ENCODE measurements at places on chromosomes 3 and 15.

- DNase-seq = no peak
Observed at GRCh38 chr3:14562121-14562890, 22.2 kb upstream of the GRIP2 start.

DNA sequence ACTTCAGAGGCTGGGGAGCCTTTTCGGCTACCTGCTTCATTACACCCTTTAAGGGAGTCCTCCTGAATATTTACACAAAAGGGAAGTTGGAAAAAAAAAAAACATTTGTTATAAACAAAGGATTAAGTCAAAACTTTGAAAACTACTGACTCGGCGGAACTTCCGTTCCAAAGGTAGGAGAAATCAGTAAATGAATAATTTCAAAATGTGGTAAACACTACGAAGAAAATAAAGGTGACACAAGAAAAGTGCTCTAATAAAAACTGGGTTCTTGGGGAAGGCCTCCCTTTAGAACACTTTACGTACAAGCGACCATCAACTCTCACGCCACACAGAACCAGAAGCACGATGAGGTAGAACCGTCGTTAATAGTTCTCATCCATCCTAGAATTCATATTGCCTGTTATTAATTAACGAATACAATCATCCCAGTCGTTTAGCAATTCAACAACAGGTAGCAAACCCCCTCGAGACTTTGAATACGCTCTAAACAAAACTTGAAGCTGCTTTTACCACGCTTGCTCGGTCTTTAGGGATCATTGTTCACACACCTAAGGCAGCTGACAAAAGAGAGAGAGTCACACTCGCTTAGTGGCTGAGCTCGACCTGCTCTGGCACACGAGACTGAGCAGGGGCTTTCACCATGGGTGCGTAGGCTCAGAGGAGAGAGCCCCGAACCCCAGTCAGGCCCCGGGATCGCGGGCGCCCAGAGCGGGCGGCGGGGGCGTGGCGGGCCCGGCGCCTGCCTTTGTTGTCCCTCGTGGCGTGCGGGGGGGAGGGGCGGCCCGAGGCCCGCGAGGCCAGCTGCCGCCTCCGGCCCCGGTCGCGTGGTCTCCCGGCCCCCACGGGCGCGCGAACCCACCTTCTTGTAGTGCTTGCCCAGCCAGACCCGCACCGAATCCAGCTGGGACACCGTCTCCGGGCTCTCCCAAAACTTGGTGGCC is 680 bp downstream of the SMARCC1 start:
- DNase-seq = peak; percentile 63

DNA sequence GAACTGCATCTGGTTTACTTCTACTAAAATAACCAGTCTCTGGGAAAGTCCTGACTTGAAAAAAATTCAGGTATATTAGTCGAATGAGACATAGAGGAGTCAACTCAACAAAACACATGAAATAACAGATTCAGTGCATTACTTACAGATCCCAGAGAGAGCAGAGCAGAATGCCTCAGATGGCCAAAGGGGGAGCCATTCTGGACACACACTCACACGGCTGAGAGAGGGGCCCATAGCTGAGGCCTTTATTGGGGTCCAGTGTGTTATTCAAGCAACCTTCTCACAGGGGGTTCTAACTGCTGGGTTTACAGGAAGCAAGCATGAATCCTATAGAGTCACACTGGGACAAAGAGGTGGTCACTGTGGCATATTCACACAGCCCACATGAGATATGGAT is 135.1 kb upstream of the SNRPN start:
- no peak for DNase-seq

DNA sequence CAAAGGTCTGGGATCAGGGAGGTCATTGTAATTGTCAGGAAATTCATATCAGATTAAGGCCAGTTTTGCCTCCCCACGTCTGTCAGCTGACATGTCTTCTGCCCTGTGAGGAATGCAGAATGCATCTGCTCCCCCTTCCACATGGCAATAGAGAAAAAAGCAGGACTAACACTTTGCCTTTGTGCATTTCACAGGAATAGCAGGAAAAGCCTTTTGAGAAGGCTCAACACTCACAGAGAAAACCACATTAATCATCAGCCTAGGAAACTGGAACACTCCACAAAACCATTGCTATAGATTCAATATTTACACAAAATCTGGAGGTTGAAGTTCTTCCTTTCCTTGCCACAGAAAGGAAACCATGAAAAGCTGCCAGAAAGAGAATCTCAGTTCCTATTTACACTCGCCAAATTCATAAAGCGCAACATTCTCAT is 165.2 kb upstream of the HES1 start:
- DNase-seq = no peak

DNA sequence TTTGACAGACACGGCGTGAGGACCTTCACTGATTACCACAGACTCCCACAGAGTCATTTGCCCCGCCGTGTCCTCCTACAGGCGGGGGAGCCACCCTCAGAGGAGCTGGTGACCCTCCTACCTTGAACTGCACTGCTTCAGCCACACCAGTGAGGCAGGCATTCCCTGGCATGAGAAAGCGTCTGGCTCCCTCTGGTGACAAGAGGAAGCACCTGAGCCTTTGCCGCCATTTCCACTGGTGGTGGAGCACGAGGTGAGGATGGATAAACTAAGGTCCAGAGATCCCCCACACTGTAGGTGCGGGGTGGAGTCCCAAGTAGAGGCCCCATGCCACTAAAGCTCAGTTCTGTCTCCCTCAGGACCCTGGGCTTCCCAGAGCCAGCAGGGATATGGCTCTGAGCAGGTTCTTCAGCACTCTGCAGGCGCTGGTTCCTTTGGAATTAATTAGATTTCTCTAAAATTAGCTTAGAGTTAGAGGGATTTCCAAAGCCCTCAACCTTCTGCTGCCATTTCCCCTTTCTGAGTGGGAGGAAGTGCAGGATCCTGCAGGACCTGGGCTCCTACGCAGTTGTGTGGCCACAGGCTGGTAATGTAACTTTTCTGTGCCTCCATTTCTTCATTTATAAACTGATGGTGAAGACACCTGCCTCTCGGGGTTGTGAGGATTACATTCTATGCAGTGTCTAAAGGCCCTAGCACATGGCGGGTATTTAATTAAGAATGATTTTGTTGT is 224.0 kb downstream of the SLCO3A1 start:
- DNase-seq = peak; percentile 40

DNA sequence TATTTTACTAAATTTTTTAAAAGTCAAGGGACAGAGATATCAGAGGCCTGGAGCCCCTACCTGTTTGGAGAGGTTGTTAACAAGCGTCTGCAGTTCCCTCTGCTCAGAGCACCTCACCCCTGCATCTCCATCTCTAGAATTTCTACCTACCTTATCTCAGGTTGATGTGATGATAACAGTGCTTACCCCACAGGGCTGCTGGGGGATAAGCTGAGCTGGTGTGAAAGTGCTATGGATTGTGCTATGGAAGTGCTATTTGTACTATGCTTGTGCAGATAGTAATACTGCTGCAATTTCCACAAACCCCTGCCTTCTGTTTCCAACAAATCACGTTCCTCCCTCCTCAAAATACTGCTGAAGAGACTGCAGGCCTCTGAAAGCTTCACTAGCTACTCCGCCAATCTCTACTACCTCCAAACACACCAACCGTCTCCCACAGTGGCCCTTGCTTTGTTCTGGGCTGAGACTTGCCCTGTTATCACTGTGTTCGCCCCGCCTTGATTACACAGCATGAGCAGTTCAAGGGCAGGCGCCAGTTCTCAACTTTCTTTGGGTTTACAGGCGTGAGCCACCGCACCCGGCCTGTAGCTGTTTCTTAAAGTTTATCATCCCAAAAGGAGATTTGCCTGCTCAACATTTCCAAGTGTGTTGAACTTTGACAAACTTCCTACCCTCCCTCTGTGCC is 28.4 kb upstream of the PARL start:
- DNase-seq = no peak

DNA sequence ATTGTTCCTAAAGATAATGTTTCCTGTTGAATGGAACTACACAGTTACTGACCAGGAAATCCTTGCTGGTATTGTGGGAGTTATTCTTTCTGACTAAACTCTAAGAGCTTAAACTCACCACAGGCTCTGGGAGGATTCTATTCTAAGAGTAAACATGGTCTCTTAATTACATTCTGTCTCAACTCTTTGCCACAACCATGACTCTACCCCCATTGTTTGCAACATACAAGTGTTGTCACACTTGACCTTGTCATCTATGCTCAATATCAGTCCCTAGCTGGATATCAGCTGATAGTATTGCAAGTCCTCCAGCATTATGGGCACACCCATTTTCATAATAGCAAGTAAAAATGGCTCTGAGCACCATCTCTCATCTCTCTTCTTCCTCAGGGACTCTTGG is 29.6 kb upstream of the SECISBP2L start:
- DNase-seq = no peak

DNA sequence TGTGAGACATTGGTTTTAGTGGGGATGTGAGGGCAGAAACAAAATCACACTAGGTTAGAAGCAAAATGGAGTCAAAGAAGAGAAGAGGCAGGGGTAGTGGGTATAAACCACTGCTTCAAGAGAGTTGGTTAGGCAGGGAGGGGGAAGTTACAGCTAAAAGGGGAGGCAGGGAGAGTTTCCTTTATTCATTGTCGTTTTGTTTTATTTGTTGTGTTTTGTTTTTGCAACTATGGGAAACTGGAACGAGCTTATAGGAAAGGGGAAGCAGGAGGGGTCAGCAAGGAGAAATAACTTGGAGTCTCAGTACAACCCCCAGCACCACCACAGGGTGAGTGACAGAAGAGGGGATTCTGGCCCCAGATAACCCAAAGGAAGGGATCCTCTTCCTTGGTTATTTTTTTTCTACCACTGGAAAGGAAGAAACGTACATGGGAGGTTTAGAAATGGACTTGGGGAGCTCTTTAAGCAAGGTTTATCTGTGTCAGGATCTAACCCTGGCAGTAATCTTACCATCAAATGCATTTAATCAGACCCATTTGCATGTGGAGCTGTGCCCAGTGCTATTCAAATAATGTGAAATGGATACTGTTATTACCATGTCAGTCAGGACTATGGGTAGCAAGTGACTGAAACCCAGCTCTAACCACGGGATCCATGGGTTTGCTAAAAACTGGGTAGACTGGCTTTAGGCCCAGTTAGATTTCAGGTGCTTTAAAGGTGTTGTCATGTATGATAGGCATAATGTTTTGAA is 68.7 kb downstream of the CCNL1 start:
- DNase-seq = no peak

DNA sequence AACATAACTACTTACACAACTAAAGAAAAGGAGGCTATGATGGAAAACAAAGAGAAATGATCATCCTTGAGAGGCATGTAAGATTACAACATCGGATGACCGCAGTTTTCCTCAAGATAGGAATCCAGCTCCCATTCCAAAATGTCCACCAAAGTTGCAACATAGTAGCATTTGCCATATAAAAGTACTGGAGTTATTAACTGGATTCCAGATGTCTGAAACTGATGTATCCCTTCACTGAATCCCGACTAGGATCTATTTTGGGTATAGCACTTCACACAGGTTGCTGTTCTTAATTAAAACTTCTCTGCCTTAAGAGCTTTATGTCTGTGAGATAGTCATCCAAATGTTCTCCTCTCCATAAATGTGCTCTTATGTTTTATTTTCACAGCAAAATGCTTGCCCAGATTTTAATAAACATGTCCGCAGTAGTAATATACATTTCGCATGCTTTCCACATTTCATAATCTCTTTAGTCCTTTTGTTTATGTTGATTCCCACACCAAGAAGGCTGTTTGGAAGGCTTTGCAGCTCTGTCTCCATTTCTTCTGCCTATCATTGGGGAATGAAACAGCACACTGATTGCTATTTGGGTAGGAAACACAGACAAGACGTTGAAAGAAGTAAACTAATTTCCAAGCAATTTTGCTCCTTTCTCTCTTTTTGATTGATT is 716.5 kb upstream of the CFAP20DC start:
- no peak for DNase-seq

DNA sequence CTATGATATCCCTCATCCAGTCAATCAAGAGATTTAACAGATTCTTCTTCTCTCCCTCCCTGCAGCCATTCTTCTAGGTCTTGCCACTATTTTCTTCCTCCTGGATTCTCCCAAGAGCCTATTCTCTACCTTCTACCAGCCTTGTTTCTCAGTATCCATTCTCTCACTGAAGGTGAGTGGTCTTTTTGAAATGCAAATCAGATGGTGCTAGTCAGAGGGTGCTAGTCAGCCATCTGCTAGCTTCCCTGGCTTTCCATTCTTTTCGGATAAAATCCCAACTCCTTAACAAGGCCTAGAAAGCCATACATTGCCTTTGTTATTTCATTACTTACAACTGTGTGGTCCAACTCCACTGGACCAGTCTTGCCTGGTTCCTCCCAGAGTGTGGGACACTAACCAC is 734.3 kb upstream of the CFAP20DC start:
- DNase-seq = no peak

DNA sequence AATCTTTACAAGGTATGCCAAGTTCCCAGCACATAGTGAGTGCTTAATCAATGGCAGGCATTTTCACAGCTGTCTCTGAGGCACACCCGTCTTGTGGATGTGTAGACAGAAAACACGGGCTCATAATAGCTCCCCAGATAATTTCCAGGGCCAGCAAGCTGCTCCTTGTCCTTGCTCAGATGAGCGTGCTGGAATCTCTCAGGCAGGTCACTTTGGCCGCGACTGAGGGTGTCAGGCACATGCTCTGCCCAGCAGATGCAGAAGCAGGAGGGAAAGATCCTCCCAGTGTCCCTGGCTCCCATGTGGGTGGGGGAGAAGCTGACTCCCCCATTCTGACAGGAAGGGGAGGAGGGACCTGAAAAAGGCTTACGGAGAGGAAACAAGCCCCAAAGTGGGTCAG is 35.6 kb upstream of the SLC6A1 start:
- no peak for DNase-seq

DNA sequence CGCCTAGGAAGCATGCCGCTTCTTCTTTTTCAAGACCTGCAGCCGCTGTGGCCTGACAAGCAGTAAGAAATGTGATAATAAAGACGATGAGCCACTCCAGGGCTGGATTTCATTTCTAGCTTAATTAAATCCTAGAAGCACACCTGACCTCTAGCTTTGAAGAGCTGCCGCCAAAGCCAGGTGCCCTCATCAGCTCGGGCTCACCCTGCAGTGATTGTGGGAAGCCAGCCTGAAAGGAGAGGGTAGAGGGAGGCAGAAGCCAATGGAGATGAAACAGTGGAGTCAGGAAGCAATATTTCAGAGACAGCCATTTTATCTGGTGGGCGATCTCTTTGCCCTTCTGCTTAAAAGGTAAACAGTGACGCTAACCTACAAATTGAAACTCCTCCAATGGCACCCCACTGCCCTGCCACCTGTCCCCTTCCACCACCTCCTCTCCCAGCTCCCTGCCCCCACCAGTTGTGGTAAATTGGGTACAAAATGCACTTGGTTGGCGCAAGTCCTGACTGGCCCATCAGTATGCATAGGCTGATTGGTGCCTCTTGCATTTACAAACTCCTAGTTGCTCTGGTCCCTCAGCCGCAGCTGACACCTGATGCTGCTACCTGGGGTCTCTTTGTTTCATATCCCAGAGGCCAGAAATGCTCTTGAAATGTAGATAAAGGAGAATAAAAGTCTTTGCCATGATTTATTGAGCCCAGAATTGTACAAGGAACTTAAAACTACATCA is 385.3 kb downstream of the PDCD6IP start:
- no peak for DNase-seq

DNA sequence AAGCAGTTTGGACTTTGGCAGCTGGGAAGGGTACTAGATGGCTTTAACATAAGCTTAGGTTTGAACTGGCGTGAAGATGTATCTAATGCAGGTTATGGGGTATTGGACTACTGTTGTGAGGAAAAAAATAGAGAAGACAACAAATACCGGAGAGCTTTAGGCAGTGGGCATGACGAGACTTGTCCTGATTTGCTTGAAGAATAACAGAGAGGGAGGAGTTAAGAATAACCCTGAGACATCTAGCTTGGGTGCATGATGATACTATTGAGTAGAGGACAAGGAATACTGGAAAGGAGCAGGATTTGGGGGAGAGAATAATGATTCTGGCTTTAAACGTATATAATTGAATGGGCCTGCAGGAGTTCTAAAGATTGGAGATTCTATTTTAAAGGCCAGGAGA is 249.5 kb upstream of the AZI2 start:
- DNase-seq = no peak
